Mesothelial cell of epicardium (in vitro differentiated cells): ENCODE measurements at places on chromosomes 1 and 21. TPM values are rescaled to one million over a fixed set of nuclear protein-coding genes. Genes with fewer than 3 reads are reported as not detected.

DNA sequence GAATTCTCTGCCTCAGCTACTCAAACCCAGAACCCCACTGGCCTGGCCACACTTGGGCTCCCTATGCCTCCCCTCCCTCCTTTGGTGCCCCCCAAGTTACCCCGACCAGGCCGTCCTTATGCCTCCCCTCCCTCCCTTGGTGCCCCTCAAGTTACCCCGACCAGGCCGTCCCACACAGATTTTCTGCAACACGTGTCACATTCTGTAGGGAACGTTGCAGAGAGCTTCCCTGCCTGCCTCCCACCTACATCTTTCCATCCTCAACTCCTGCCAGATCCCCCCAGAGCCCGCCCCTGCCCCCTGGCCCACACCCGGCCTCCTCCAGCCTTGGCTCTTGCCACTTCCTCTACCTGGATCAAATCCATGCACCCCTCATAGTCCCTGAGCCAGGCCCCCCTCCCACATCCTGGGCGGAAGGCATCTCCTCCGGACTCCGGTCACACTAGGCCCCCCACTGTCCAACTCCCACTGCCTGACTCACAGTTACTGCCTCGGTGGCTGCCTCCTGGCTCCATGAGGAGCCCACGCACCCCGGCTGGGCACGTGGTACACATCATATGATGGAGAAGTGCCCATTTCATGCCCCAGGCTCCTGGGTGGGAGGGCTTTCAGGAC is 41.2 kb downstream of the KCNAB2 start:
- no peaks in the 10 kb centered on the region for H3K36me3 ChIP-seq
- peaks cover 7% of the 10 kb centered on the region for H3K27me3 ChIP-seq
- no peak overlapping the region for H3K27ac ChIP-seq
- no peak overlapping the region for H3K4me3 ChIP-seq
- H3K4me1 ChIP-seq: no peaks in the 10 kb centered on the region
- no peak for DNase-seq

The ZNF695 gene
- 5.9 to 9.2 TPM (median 7.7 TPM) in 3 replicates for total RNA-seq

- H3K27me3 ChIP-seq: peaks cover 2% of the 10 kb centered on the region
- H3K27ac ChIP-seq: no peak overlapping the region
- peaks cover 9% of the 10 kb centered on the region for H3K4me1 ChIP-seq
- H3K36me3 ChIP-seq: no peaks in the 10 kb centered on the region
Observed at GRCh38 chr1:24695202-24695974, 49.9 kb upstream of the CLIC4 start.

The OPRD1 gene
- 0.27 to 0.66 TPM (median 0.34 TPM) in 3 replicates for total RNA-seq

The OR2T35 gene
- total RNA-seq: not detected in 3 replicates

The KCND3 gene
- total RNA-seq: 0.31 to 0.47 TPM (median 0.42 TPM) in 3 replicates

DNA sequence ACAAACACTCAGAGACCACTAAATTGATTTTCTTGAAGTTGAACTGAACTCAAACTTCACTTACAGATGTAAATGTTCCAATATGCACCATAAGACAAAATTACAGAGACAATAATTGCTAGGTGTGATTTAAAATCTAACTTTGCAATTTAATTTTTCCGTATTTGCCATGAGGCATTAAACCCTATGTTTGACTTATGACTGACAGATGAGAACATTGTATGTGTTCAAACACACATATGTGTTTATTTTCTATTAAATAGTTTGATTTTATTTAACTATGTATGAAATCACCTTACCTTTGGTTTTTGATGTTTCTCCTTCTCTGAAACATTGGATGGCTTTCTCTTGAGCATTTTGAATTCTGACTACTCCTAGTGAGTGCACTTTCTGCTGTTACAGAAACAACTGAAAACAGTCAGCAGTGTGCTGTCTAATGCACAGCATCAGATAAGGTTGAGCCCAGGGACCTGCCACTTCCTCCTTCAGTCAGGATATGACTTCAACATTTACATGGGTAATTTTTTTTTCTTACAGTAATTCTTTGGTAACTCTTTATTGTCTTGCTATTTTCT is at the start of gene SAMSN1:
TSS of gene SAMSN1 (minus strand) at position 410 of the 575 bp plus-strand sequence. CDS start at position 356, 54 bp downstream.
- DNase-seq: no peak
- H3K27ac ChIP-seq: no peak within 1 kb of the TSS
- no peak within 1 kb of the TSS for H3K4me3 ChIP-seq
- H3K36me3 ChIP-seq: no peaks in the 10 kb centered on the region
- no peaks in the 10 kb centered on the region for H3K4me1 ChIP-seq

DNA sequence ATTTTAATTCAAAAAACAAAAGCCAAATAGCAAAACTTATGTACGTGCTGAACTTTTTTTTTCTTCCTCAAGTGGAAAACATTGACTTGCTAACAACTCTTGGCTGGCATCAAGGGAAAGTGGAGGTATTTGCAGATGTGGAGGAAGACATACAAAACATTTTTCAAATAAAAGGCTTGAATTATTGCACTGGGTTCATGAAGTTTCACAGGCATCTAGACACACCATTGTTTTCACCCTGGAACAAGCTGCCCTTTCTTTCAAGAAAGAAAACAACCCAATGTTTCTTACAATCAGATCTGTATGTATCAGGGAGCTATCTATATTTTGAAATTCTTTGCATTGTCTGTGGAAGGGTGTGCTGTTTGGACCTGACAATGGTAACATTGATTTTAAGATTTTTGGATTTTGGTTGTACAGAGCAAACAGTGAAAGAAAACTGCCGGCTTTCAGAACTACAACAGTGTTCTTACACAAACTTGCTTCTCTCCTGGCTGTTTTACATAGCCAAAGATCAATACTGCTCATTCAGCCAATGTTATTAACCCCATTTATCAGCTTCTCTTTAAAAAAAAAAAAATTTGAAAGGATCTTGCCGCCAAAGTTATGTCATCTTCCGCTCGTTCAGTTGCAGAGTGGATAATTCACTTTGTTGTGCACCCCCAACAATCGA is 187.7 kb upstream of the FOXD3 start:
- no peak overlapping the region for H3K27ac ChIP-seq
- DNase-seq: no peak
- no peaks in the 10 kb centered on the region for H3K36me3 ChIP-seq
- H3K4me1 ChIP-seq: peaks cover 17% of the 10 kb centered on the region
- peaks cover 43% of the 10 kb centered on the region for H3K27me3 ChIP-seq
- H3K4me3 ChIP-seq: no peak overlapping the region
